ENCODE measurements at places on chromosomes 1 and 21.

DNA sequence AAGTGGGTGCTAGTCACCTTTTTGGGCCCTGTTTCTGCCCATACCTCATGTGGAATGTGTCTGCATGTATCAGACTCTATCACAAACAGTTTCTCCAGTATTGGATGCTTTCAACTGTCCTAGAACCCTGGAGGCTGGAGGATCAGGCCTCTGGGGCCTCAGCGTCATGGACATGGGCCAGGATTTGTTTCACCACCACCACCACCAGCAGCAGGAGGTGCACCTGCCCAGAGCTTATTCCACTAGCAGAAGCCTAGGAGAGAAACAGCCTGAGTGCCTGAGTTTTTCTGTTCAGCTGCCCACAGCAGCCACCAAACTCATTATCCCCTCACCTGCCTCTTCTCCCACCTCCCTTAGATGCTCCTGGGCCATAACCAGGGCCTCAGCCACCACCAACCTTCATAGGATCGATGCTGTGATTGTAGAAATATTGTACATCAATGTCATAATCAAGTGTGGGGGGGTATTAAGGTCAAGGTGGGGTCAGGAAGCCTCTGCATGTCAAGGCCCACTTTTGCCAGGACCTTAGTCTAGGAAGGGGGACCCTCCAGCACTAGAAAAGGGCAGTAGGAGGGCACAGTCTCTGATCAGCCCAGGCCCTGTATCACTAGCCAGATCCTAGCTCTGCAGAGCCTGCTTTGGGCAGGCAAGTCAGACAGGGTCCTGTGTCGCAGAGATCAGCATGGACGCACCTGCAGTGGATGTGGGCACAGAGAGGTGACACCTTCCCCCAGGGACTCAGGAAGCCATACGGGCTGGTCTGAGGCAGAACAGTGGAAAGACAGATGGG, 9.3 kb downstream of the DMAP1 start:
- no peak for DNase-seq

DNA sequence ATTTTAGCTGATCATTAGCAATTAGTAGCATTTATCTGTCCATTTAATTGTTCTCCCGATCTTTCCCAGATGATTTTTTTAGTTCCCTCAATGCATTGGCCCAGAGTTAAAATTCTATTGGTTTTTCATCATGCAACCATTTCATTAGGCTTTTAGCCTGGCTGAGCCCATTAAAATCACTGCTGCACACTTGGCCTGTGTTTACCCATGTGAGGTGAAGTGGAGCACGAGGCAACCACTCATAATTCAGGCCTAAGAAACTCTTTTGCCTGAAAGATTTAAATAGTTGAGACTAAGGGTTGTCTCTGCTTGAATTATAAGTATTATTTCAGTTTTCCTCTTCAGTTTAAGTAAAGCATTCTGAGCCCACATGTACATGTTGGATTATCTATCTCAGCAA, 889.0 kb upstream of the ADGRL4 start:
- DNase-seq, result no peak

DNA sequence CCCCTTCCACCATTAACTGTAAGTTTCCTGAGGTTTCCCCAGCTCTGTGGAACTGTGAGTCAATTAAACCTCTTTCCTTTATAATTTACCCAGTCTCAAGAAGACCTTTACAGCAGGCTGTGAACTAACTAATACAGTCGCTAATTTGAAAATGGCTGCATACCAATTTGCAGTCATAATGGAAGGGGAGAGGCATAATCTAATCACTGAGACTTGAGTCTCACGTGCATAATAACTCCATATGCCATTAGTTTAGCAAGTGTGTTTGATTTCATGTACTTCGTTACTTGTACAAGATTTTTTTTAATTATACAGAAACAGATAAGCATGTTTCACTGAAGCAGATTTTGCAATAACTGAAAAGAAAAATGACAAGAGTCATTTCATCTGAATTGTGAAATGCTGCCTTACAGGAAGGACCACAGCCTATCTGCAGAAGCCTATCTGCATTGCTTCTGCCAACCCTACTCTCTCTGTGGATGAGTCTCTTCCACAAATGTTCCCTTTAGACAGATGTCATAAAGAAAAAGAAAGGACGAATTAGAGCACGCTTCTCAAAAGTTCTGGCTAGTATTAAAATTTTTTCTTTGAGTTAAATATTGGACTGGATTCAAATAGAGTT, 99.1 kb downstream of the PTGER3 start:
- DNase-seq, result no peak

DNA sequence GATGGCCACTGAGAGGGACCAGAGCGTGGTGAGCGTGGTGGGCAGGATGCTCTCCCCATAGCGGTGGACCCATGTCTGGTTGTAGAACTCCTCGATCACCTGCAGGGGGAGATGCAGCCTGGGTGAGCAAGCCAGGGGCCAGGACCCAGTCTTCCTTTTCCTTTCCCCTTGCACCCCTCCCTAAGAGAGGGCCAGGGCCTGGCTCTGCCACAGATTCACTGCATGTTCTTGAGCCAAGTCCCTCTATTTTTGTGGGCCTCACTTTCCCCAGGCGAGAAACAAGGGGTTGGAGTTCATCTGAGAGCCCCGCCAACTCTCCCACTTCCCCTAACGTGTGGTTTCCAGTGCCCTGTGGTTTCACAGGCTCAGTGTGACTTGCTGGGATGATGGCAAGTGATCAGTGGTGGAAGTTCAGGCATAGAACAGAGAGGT, 27.5 kb downstream of the SLC2A1 start:
- DNase-seq, result no peak

DNA sequence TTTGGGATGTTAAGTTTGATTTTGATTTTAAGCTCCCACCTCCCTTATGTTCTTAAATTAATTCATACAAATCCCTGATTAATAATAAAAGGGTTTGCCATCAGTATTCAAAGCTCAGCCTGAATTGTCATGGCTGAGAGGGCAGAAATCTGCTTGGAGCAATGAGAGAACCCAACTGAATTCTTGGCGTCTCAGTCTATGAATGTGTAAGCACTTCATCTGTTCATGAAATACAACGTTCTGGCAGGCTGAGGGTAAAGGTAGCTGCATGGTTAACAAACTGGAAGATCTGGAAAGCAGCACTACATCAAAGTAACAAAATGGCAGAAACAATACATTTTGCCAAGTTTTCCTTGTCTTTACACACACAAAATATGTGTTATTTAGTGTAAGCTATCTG, 95.3 kb downstream of the ACBD6 start:
- no peak for DNase-seq

DNA sequence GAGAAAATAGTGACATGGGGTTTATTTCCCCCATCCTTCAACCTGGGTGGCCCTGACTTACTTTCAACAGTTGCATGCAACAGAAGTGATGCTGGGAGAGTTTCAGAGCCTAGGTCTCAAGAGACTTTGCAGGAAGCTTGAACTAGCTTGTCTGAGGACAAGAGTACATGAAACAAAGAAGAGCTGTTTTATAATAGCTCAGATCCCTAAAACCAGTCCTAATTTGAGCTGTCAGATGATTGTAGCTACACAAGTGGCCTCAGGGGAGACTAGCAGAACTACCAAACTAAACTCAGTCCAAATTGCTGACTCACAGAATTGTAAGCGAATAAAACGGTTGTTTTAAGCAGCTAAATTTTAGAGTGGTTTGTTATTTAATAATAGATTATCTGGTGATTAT, 17.1 kb downstream of the RC3H1 start:
- no peak for DNase-seq

GRCh38 chr1:205930799-205931281, 12.4 kb downstream of the SLC26A9 start:
- DNase-seq, result no peak

DNA sequence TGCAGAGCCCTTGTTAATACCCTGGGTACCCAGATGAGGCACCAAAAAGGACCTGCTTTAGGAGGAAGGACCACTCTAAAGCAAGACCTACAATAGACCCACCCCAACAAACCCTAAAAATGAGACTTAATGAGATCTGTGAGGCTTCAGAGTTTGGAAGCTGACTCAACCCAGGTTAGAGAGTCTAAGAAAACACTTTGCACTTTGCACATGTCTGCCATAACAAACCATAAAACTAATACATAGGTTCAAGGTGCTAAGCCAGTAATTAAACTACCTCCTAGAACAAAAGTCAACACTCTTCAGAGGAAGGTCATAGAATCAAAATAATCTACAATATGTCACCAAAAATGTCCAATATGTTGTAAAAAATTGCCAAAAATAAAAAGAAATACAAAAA, 124.7 kb upstream of the C1orf21 start:
- no peak for DNase-seq

- DNase-seq, result no peak
Observed at GRCh38 chr1:203652724-203653461, 26.3 kb downstream of the ATP2B4 start.

GRCh38 chr1:181314959-181315358, 168.4 kb upstream of the CACNA1E start:
- no peak for DNase-seq

- no peak for DNase-seq
Observed at GRCh38 chr21:41660748-41661147, 106.1 kb downstream of the RIPK4 start.

- DNase-seq, result no peak
Observed at GRCh38 chr1:168454211-168454815, 89.5 kb downstream of the XCL2 start.
